ENCODE measurements at places on chromosomes 1 and 21.

- DNase-seq = no peak
Observed at GRCh38 chr1:48873944-48874343, 97.3 kb upstream of the BEND5 start.

- DNase-seq = no peak
Observed at GRCh38 chr1:201778279-201779065, 50.5 kb upstream of the IPO9 start.

DNA sequence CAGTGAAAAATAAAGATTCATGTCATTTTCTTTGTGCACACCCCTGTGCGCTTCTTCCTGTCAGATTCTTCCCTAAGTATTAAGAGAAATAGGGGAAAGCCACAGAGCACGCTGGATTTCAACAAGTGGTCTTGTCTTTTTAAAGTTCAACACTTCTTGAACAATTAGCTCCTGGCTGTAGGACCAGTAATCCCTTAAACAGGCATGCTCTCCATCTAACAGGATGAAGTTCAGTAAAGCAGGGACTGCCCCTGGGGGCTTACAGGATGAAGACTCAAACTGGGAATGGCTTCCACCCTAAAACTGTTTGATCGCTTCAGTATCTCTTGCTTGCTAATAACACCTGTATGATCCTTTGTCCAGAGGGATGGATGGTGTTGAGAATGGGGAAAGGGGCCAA lies 4.2 kb downstream of the PSMB4 start:
- no peak for DNase-seq

GRCh38 chr21:38905752-38906151 lies 100.0 kb downstream of the ETS2 start:
- DNase-seq = no peak

DNA sequence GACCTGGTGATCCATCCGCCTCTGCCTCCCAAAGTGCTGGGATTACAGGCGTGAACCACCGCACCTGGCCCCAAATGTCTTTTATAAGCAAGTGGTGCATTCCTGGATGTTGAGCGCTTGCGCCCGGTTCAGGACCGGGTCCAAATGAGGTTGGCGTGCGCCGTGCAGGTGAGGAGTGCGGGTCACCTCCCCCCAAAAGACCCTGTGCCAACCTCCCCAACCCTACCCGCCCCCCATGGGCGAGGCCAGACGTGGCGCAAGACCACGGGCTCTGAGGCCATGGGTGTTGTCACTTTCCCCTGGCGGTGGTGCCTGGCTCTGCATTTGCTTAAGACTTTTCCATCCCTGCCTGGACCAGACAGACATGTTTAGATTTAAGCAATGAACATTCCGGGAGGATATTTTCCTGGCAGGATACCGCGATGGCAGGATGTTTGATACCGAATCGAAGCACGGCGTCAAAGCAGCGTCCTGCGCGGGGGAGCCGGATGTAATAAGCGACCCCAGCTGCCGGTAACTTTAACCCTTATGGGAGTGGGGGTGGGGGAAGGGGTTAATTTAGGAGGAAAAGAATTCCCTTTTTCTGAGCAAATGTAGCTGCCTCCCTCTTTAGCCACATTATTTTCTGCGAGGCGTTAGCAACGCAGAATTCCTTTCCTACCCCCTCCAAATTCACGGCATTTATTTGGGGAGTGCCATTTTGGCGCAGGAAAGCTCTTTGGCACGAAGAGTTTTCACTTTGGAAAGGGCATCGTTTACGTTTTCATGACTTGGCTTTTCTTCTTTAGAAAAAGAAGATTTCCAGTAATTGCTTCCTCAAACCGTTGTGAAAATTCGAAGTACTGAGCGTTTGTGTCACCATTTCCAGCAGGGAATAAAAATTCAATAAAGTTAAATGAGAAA lies 27.8 kb upstream of the RNF187 start:
- DNase-seq = no peak

GRCh38 chr1:150582371-150582770 lies 3.0 kb upstream of the MCL1 start:
- DNase-seq = no peak

DNA sequence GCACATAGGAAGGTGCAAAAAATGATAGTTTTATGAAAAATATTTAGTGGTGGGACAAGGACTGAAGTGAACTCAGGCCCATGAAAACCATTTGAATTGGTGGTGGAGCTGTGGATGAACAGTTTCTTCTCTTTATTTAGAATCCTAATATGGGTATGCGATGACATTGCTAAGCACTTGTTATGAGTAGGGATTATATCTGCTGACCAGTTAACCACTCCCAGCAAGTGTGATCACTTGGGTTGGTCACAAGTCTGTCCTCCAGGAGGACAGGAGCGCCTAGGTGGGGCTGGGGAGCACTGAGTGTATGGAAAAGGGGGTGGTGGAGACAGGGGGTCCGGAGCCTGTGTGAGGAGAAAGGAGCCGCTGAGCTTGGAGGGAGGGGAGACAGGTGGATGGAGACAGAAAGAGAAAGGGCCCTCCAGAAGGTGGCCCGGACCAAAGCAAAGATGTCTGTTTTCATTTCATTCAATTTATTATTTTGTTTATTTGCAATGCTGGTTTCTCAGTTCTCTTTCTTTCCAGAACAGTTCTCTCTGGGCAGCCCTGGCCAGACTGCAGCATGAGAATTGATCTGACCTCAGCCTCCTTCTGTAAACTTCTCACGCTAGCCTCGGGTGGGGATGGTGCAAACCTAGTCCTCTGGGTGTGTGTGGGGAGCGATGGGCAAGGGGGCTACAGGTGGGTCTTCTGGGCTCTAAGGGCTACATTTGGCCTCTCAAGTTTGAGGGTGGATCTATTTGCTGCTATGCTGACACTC lies 9.9 kb upstream of the ZSCAN20 start:
- DNase-seq = no peak

- DNase-seq = no peak
Observed at GRCh38 chr1:9127395-9128165, 1.3 kb downstream of the GPR157 start.

DNA sequence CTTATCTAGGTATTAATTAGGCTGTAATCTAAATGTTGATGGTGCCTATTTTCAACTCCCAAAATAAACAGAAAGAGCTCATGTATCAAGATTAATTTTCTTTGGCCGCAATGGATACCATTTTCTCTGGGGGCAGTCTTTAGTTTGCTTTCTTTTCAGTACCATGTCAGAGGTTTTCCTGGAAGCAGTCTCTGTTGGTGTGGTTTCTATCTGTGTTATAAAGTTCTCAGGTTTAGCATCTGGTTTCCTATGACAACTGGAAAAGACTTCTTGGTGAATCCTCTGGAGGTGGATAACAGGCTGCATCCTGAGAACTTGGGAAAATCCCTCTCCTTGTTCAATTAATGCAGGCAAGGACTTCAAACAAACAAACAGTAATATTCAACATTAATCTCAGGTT lies 38.7 kb upstream of the BATF3 start:
- DNase-seq = no peak

DNA sequence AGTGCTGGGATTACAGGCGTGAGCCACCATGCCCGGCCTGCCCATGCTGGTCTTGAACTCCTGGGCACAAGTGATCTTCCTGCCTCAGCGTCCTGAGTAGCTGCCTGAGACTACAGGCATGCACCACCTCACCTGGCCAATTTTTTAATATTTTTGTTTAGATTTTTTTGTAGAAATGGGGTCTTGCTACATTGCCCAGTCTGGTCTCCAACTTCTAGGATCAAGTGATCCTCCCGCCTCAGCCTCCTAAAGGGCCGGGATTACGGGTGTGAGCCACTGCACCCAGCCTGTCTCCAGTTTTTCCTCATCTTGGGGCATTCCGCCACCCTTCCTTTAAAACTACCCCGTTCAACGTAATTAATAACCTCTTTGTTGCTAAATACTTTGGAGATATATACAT lies 7.4 kb downstream of the PMF1 start:
- DNase-seq = no peak

DNA sequence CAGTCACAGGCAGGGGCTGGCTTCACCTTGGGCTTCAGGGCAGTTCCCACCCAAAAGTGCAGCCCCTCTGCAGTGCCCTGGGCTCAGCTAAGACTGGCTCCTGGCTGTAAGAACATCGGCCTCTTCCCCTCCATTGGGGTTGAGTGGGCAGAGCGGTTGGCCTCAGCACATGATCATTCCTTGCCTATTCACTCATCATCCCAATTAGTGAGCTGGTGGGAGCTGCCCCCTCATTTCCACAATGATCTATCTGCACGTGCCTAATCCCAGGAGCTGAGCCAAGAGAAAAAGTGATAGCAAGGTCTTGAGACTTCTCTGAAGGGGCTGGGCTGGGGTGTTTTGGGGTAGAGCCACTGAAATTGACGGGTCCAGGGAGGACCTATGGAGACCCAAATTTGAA lies 133.6 kb downstream of the SYF2 start:
- DNase-seq = no peak

DNA sequence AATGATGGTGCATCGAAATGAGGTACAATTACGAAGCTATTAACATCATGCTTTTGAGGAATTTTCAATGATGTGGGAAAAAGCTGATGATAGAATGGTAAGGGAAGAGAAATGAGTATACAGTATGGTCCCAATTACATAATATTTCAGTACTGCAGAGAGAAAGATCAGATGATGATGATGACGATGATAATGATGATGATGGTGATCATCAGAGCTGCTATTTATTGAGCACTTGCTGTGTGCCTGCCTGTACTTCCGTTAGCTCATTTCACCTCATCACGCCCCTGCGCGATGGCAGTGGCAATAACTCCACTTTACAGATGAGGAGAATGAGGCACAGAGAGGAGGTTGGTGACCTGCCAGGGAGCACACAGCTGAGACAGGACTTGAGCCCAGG lies 620.8 kb downstream of the MATN1 start:
- no peak for DNase-seq

GRCh38 chr1:43991476-43992231 lies at the start of gene CCDC24:
TSS of gene CCDC24 (plus strand) at chr1:43991599. CDS start at chr1:43991879, 280 bp downstream.
- DNase-seq = peak; percentile 66

DNA sequence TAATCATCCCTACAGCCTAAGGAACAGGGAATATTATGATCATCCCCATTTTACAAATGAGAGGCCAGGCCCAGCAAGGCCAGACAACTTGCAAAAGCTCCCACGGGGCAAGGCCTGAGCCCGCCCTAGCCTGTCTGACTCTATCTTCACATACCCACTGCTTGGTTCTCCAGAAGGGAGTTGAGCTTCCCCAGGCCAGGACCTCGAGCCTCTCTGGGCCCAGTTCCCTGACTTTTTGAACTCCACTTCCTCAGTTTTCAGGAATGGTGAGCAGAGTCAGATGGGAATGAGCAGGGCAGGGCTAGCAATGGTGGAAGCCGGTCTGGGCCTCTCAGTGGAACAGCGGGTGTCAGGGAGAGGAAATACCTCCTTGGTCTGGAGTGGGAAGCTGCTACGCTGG lies 39.3 kb downstream of the CACNA1S start:
- no peak for DNase-seq

DNA sequence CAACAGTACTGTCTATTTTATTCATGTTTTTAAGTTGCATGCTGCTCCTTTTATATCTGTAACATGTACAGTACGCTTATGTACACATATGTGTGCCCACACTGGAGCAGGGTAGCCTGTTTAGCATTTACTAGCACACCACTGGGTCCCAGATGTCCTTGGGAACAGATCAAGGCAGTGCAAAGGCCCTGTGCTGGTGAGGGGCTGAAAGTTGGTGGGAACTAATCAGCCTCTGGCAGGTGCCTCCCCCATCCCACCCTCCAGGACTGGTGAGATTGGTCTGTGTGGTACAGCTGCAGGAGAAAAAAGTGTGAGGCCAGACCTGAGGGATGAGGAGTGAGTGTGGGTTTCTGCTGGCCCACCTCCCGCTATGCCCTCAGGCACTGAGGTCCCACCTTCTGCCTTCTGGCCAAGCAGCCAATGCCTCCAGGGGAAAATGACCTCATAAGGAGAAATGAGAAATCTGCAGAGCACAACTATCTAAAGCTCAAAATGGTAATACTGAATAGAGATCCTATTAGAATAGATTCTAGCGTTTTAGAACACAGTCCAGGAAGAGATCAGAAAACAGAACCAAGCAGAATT lies 58.9 kb downstream of the POFUT2 start:
- no peak for DNase-seq

- no peak for DNase-seq
Observed at GRCh38 chr1:27569506-27570291, 34.2 kb downstream of the AHDC1 start.

- DNase-seq = peak; percentile 21
Observed at GRCh38 chr1:27296773-27297291, 25.1 kb upstream of the TMEM222 start.

DNA sequence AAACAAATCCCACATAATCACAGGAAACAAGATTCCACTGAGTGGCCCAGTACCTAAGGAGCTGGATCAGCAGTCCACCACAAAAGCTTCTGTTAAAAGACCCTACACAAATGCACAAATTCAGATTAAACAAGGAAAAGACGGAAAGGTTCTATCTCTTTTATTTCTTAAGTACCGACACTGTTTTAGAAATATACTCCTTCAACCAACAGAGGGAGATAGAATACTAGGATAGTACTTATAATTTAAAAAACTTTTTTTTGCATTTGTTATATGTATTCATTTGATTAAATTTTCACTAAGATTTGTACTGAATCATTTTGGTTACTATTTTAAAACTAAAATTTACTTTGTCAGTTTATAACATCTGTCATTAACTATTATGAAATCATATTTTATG lies 12.5 kb downstream of the CDC7 start:
- no peak for DNase-seq
